ENCODE measurements at places on chromosomes 3 and 15.

DNA sequence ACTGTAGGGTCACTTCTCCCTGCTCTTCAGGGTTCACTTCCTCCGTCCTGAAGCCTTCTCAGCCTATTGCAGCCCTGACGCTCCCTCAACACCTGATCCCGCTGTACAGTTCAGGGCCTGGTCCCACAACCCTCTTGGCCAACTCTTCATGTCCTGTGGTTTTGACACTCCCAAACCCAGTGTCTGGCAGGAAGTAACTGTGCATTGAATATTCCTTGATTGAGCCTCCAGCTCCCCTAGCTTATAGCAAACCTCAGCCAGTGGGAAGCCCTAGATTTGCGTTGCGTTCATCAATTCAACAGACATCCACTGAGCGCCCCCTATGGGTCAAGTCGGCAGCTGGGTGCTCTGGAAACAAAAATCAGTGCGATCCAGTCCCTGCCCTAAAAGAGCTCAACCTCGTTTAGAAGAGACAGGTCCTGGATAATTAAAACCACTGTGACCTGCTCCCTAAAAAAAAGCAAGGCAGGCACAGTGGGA is 13.5 kb downstream of the UBAP1L start:
- DNase-seq: peak; percentile 63
- no peak overlapping the region for H3K4me3 ChIP-seq
- H3K27me3 ChIP-seq: no peaks in the 10 kb centered on the region
- H3K27ac ChIP-seq: peak overlapping the region; percentile 42

DNA sequence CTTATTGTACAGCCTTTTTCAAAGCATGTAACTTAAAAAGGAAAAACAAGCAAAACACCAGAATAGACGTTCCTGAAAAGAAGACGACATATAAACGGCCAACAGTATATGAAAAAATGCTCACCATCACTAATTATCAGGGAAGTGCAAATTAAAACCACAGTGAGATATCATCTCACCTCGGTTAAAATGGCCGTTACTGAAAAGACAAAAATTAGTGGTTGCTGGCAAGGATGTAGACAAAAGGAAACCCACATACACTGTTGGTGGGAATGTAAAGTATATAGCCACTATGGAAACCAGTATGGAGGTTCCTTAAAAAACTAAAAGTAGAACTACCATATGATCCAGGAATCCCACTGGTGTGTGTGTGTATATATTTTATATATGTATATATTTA is 64.5 kb upstream of the MLF1 start:
- no peak overlapping the region for H3K4me3 ChIP-seq
- H3K4me1 ChIP-seq: no peaks in the 10 kb centered on the region
- no peak for DNase-seq
- peaks cover 2% of the 10 kb centered on the region for H3K36me3 ChIP-seq
- no peaks in the 10 kb centered on the region for H3K27me3 ChIP-seq

GRCh38 chr3:79361748-79362378 is 405.9 kb downstream of the ROBO1 start:
- H3K4me3 ChIP-seq: no peak overlapping the region
- H3K36me3 ChIP-seq: no peaks in the 10 kb centered on the region
- H3K27me3 ChIP-seq: no peaks in the 10 kb centered on the region
- H3K27ac ChIP-seq: no peak overlapping the region
- no peak for DNase-seq

GRCh38 chr15:29790607-29791006 is 31.7 kb downstream of the TJP1 start:
- H3K36me3 ChIP-seq: no peaks in the 10 kb centered on the region
- H3K27me3 ChIP-seq: peaks cover 33% of the 10 kb centered on the region
- DNase-seq: no peak
- no peak overlapping the region for H3K4me3 ChIP-seq
- no peak overlapping the region for H3K27ac ChIP-seq

DNA sequence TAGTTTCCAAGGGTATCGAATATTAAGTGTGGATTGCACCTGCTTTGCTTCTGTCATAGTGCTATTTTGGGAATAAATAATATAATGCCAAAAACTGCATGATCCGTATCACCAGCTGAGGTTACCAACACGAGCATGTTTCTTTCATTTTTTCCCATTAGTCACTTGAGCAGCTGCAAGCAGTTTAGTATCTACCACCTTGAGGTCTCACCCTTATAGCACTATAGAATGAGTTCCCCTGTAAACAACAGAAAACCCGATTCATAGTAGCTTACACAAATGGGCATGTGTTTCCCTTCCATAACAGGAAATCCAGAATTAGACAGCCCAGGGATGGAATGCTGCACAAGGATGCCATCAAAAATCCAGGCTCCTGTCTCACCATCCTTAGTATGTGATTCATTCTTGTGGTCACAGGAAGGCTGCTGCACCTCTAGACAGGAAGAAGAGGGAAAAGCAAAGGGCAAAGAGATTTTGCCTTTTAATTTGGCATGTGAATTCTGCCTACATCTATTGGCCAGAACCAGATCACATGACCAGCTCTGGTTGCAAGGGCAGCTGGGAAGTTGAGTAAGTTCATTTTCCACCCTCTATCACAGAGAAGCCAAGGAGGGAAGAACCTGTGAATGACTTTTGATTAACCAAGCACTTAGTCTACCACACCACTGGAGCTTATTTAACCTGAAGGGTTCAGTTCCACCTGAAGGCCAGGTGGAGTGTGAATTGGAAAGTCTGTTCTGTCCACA is 91.3 kb upstream of the SLC25A36 start:
- DNase-seq: no peak
- H3K27me3 ChIP-seq: peaks cover 21% of the 10 kb centered on the region
- no peaks in the 10 kb centered on the region for H3K36me3 ChIP-seq
- no peak overlapping the region for H3K4me3 ChIP-seq
- H3K27ac ChIP-seq: no peak overlapping the region
- H3K4me1 ChIP-seq: peaks cover 10% of the 10 kb centered on the region

DNA sequence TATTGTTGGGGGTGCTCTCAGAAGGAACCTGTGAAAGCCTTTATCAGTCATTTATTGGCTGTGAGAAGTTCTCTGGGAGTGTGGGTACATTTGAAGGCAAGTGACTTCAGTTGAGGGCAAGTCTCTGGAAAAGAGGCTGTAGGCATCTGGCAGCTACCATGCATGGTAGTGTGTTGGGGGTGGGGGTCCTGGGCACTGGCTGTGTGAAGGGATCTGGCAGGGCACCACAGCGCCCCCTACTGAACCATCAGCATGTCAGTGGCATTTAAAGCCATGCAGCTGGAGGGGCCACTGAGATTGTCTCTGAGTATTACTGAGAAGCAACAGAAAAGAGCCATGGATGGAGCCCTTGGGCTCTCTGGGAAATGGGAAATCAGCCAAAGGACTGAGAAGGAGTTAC is 30.6 kb downstream of the CRTAP start:
- H3K36me3 ChIP-seq: no peaks in the 10 kb centered on the region
- peak overlapping the region; percentile 43 for H3K27ac ChIP-seq
- H3K27me3 ChIP-seq: no peaks in the 10 kb centered on the region

DNA sequence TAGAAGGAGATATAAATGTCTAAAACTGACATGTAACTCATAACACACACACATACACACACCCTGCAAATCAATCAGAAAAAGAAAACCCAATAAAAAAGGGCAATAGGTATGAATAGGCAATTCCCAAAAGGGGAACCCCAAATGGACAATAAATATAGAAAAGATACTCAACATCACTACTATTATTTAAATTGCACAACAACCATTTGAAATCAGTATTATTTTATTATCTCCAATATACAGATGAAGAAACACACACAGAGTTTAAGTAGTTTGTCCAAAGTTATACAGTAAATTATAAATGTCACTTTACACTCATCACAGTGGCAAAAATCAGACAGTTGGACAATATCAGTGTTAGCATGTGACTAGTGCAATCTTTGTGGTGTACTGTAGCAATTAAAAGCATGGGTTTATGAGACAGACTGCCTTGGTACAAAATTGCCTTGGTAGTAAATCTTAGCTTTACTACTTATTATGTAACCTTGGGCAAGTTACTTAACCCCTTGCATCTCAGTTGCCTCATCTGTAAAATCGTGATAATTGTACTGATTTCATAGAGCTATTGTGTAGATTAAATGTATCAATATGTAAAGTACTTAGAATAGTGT is 3.4 kb upstream of the FSTL1 start:
- no peak overlapping the region for H3K4me3 ChIP-seq
- H3K27ac ChIP-seq: no peak overlapping the region
- H3K4me1 ChIP-seq: peaks cover 10% of the 10 kb centered on the region

GRCh38 chr3:185976977-185977678 is 39.3 kb upstream of the TRA2B start:
- H3K27ac ChIP-seq: no peak overlapping the region
- H3K36me3 ChIP-seq: no peaks in the 10 kb centered on the region
- peaks cover 2% of the 10 kb centered on the region for H3K27me3 ChIP-seq
- H3K4me3 ChIP-seq: no peak overlapping the region
